T-helper 2 cell (primary cell): ENCODE measurements at places on chromosomes 16 and 17.

DNA sequence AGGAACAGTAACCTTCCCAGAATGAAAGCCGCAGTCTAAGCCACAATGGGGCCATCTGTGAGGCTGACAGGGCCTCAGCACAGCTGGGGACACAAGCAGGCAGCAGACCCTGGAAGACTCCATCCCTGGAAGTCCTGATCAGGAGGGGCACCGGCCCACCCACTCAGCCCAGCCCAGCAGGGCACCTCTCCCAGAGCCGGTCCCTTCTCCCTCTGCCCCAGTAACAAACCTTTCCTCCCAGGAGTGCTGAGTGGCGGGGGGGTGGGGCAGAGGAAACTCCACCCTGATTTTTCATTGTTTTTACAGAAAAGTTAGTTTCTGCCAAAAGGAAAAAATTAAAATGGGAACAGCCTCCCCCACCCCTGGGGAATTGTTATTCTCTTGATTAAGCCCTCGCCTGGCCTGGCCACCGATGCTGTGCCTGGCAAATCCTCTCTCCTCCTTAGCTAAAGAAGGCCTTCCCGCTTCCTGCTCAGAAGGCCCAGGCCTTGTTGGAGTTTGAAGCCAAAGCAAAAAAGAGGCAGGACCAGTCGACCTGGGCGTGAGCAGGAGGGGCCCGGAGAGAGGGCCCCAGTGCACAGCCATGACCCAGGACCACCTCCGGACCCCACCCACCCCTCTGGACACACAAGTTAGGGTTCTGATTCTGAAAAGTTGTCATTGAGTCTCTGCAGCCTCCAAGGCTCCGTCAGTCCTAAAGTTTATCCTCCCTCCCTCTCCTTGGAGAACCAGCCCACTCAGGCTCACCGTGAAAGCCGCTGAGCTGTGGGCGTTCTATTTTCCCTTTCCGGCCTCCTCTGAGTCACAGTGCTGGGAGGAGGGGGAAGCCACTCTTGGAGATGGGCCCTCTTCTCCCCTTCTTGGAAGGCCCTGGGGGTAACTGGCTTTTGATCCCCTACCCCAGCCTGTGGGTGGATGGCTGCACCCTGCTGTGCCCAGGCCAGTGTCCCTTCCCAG, 128.4 kb upstream of the TNRC6C start:
- no peak for DNase-seq

GRCh38 chr17:28925912-28926365, 23.1 kb upstream of the DHRS13 start:
- DNase-seq, result peak; percentile 39

DNA sequence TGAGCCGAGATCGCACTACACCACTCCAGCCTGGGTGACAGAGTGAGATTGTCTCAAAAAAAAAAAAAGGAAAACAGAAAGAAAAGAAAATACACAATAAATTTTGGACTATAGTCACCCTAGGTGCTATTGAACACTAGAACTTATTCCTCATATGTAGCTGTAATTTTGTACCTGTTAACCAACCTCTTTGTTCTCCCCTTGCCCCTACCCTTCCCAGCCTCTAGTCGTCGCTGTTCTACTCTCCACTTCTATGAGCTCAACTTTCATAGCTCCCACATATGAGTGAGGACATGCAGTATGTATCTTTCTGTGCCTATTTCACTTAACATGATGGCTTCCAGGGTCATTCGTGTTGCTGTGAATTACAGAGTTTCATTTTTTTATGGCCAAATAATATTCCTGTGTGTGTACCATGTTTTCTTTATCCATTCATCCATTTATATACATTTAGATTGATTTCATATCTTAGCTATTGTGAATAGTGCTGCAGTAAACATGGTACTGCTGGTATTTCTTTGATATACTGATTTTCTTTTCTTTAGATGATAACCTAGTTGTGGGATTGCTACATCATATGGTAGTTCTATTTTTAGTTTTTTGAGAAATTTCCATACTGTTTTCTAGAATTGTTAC, 28.3 kb downstream of the VPS35L start:
- DNase-seq, result peak; percentile 59

- no peak for DNase-seq
These were observed 13.3 kb downstream of the USP10 start for GRCh38 chr16:84712801-84713775.

- DNase-seq, result no peak
These were observed 587.7 kb downstream of the MAF start for GRCh38 chr16:79012671-79013434.

DNA sequence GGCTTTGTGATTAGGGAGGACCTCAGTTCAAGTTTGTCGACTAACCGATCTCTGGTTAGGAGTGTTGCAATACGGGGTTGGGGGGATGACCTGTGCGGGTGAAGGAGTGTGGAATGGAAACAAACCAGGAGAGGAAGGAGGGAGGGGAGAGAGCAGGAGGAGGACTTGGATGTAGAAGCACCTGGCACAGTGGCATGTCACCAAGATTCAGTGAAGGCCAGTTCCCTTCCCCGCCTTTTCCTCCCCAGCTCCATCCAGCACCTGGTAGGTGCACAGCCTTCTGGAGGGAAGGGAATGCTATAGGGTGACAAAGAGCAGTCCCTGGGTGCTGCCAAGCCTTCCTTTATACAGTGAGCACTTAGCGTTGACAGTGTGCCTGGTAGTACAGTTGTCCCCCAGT, 107.4 kb upstream of the CRHR1 start:
- DNase-seq, result no peak

- no peak for DNase-seq
These were observed 49.9 kb downstream of the MAP2K4 start for GRCh38 chr17:12070561-12070960.

- DNase-seq, result no peak
These were observed 3.0 kb upstream of the KAT8 start for GRCh38 chr16:31114468-31114867.

DNA sequence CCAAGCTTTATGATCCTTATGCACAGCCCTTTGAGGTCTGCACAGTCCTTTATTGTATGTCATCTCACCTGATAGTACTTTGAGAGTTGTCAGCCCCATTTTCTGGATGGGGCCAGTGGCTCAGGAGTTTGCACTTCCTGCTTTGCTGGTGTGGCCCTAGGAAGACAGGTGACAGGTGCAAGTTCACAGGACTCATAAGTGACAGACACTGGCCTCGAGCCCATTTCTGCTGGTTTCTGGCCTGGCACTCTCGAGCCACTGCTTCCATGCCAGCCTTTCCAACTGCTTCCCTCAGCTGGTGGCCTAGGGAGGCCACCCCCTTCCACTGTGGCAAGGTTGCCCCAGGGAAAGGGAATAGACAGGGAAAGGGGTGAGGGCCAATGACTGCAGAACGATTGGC, 84.4 kb upstream of the CCL1 start:
- DNase-seq, result no peak
